ENCODE measurements at places on chromosomes 16 and 17. TPM values are rescaled to one million over a fixed set of nuclear protein-coding genes. Genes with fewer than 3 reads are reported as not detected.

DNA sequence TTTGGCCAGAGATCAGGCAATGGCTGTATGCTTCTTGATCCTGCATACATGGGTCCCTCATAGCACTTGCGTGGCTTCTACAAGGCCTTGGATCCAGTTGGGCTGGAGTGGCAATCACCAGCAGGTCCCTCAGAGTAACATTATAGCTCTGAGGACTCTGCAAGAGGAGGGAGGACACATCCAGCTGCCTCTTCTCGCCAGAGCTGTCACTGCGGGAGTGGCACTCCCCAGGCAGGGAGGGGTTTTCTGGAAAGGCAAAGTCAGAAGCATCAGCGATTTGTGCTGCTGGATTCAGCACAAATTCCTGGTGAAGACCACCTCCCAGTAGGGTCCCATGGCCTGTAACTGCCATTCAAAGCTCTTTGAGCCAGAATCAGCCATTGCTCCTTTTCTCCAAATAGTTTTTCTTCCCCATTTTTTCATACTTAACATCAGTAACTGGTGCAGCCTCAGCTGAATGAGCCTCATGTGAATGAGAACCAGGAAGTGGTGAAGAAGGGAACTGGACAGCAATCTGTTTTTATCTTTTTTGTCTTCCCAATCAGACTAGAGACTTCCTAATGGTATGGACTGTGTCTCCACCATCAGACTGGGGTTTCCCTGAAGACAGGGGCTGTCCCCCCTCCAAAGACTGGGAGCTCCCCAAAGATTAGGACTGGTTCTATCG is 40.6 kb upstream of the HOXB13 start:
- peaks cover 43% of the 10 kb centered on the region for H3K27me3 ChIP-seq
- H3K27ac ChIP-seq, result no peak overlapping the region
- H3K4me3 ChIP-seq, result no peak overlapping the region
- DNase-seq, result no peak
- H3K4me1 ChIP-seq, result no peaks in the 10 kb centered on the region
- H3K36me3 ChIP-seq, result no peaks in the 10 kb centered on the region

DNA sequence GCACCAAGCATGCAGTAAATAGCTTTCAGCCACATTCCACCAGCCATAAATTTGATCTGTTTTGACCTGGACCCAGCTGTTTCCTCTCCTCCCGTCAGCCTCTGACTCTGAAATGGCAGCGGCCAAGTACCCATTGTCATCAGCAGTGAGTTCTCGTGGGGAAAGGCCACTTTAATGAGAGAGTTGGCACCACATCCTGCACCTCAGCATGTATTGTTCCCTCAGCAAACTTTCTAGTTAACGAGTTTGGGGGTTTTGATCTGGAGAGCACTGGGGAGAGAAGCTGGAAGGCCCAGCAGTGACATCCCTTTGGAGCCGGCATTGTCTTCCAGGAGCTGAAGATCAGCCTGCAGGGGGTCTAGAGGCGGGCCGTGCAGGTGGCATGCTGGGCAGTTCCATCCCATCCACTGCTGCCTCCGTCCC is 84.9 kb downstream of the RPA1 start:
- H3K27ac ChIP-seq, result no peak overlapping the region
- peaks cover 21% of the 10 kb centered on the region for H3K27me3 ChIP-seq
- peaks cover 6% of the 10 kb centered on the region for H3K4me1 ChIP-seq
- no peaks in the 10 kb centered on the region for H3K36me3 ChIP-seq
- DNase-seq, result no peak

DNA sequence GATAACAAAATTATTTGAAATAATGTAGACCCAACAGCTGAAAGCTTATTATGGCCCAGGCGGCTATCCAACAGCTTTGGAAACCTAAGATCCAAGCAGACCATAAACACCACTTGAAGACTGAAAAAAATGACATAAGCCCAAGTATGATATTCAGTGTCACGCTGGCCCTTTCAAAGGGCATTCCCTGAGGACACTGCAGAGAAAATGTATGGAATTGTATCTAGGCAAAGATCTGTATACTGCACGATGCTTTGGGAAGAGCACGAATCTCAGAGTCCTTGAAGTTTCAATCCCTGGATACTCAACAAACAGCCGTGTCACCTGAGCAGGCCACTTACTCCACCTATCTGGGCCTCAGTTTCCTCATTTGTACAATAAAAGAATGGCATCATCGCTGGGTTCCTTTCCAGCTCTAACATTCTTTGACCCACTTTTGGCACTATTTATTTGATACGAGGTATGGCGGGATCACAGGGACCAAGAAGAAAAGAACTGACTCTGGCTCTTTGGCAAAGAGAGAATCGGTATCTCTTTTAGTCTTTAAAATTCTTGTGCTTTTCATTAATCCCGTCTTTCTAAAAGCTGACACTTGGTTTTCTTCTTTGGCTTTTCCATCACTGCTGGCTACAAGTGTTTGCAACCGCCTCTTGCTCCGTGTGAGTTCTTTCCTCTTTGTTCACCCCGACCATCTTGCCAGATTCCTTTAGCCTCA is 1.2 kb downstream of the STAT5B start:
- peaks cover 60% of the 10 kb centered on the region for H3K4me1 ChIP-seq
- H3K27ac ChIP-seq, result peak overlapping the region; percentile 81
- peaks cover 4% of the 10 kb centered on the region for H3K36me3 ChIP-seq
- peak overlapping the region; percentile 92 for H3K4me3 ChIP-seq
- DNase-seq, result no peak

- H3K27me3 ChIP-seq, result no peaks in the 10 kb centered on the region
- no peak overlapping the region for H3K4me3 ChIP-seq
- no peak for DNase-seq
- H3K27ac ChIP-seq, result no peak overlapping the region
- peaks cover 90% of the 10 kb centered on the region for H3K36me3 ChIP-seq
These were observed 31.8 kb upstream of the PITPNM3 start for GRCh38 chr17:6588165-6588564.

- H3K27ac ChIP-seq, result no peak overlapping the region
- DNase-seq, result no peak
- H3K36me3 ChIP-seq, result no peaks in the 10 kb centered on the region
- H3K4me3 ChIP-seq, result no peak overlapping the region
- H3K27me3 ChIP-seq, result peaks cover 16% of the 10 kb centered on the region
These were observed 37.9 kb downstream of the SNX20 start for GRCh38 chr16:50643192-50643591.

- H3K4me1 ChIP-seq, result peaks cover 25% of the 10 kb centered on the region
- H3K4me3 ChIP-seq, result no peak overlapping the region
- peaks cover 75% of the 10 kb centered on the region for H3K27me3 ChIP-seq
- no peak for DNase-seq
These were observed 5.2 kb upstream of the HOXB5 start for GRCh38 chr17:48598736-48599135.

DNA sequence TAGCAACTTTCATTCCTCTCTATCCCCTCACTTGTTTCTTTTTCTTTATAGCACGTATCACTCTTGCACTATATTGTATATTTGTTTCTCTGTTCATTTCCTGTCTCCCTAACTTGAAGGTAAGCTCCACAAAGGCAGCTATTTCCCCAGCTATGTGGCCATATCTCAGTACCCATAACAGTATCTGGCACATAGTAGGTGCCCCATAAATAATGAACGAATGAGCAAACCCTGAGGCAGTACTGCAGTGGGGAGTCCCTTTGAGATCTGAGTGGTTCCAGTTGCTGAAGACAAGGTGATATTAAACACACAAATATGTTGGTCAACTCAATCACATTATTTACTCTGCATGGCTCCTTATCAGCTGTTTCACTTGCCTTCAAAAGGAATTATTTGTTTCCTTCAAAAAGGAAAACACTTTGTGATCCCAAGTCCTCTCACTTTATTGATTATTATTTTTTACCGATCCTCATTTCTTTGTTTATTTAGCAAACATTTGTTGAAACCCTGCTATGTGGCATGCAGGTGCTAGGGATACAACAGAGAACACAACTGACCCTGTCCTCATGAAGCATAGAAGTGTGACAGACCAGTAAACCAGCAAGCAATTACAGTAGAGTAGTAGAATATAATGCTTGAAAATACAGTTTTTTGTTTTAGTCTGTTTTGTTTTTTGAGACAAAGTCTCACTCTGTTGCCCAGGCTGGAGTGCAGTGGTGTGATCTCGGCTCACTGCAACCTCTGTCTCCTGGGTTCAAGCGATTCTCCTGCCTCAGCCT is 5.7 kb upstream of the ADAP2 start:
- H3K4me1 ChIP-seq, result peaks cover 7% of the 10 kb centered on the region
- DNase-seq, result no peak
- no peak overlapping the region for H3K27ac ChIP-seq
- H3K4me3 ChIP-seq, result no peak overlapping the region
- H3K36me3 ChIP-seq, result no peaks in the 10 kb centered on the region
- no peaks in the 10 kb centered on the region for H3K27me3 ChIP-seq

DNA sequence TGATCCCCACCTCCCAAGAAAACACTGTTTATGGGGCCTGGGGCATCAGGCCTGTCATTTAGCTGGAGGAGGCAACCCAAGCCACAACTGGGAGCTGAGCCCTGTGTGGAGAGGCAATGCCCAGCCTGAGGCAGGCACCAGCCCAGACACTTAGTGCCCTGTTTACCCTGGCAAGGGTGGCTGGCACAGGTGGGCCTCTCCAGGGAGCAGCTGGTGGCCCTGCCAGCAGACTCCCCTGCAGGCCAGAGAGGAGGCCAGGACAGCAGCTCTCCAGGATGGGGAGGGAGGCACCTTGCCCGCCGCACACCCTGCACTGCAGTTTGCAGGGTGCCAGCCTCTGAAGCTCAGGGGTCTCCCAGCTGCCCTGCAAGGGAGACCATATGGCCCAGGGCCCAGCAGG is 9.1 kb upstream of the TMEM92 start:
- no peaks in the 10 kb centered on the region for H3K4me1 ChIP-seq
- DNase-seq, result peak; percentile 14
- no peaks in the 10 kb centered on the region for H3K36me3 ChIP-seq
- no peak overlapping the region for H3K27ac ChIP-seq
- peaks cover 26% of the 10 kb centered on the region for H3K27me3 ChIP-seq
- H3K4me3 ChIP-seq, result no peak overlapping the region

GRCh38 chr17:51087072-51087757 is 33.5 kb downstream of the SPAG9 start:
- H3K27ac ChIP-seq, result no peak overlapping the region
- no peaks in the 10 kb centered on the region for H3K27me3 ChIP-seq
- H3K4me1 ChIP-seq, result peaks cover 27% of the 10 kb centered on the region
- no peak overlapping the region for H3K4me3 ChIP-seq
- peaks cover 5% of the 10 kb centered on the region for H3K36me3 ChIP-seq

GRCh38 chr17:11589716-11590115 is 8.6 kb upstream of the DNAH9 start:
- DNase-seq, result no peak
- no peak overlapping the region for H3K4me3 ChIP-seq
- no peaks in the 10 kb centered on the region for H3K36me3 ChIP-seq

GRCh38 chr17:3972281-3972731 is 8.1 kb upstream of the ATP2A3 start:
- DNase-seq, result peak; percentile 52
- no peaks in the 10 kb centered on the region for H3K27me3 ChIP-seq
- H3K4me3 ChIP-seq, result peak overlapping the region; percentile 68
- no peaks in the 10 kb centered on the region for H3K36me3 ChIP-seq
- H3K27ac ChIP-seq, result peak overlapping the region; percentile 71

DNA sequence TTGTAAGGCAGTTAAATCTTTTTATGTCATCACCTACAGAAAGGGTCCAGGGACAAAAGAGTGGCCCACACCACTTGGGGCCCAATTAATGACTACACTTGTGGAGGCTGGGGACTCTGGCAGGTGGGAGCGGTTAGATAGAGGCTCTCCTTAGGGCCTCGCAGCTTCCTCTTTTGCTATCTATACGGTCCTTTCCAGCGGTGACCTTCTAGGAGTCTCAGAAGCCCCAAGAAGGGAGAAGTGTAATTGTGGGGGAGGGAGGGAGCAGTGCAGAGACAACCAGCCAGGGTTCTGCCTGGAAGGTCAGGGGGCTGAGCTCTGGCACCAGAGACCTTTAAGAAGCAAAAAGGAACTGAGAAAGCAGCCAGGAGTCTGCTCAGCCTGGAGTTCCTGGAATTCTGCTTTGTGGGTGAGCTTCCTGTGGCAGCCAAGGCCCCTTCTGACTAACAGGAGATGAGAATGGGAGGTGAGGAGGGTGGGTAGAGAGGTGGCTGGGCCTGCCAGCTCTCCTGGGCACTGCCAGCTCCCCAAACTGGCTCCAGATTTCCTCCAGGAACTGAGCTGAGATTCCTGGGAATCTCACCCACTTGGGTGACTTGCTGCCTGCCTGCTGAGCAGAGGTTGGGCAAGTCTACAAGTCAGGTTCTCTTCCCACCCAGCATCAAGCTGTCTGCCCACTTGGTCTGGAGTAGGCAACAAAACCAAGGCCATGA is 16.3 kb upstream of the MAP3K14 start:
- no peak for DNase-seq
- H3K4me3 ChIP-seq, result peak overlapping the region; percentile 46
- H3K4me1 ChIP-seq, result peaks cover 43% of the 10 kb centered on the region
- H3K27me3 ChIP-seq, result no peaks in the 10 kb centered on the region

DNA sequence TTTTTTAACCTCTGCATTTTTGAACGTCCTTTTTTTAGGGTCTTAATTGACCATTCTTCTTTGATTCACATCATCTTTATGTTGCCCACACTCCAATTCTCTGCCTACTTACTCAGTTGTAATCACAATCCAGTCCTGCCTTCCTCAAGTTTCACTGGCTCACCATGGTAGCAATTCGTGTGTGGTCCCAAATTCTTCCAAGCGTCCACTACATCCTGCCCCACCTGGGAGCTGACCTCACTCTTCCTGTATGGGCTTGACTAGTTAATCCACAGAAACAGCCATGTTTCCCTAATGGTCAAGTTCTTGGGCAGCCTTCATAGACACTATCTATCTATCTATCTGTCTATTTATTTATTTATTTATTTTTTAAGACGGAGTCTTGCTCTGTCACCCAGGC is 7.1 kb downstream of the TLCD2 start:
- DNase-seq, result no peak
- H3K27me3 ChIP-seq, result peaks cover 14% of the 10 kb centered on the region
- H3K36me3 ChIP-seq, result no peaks in the 10 kb centered on the region
- H3K4me3 ChIP-seq, result no peak overlapping the region
- no peak overlapping the region for H3K27ac ChIP-seq

DNA sequence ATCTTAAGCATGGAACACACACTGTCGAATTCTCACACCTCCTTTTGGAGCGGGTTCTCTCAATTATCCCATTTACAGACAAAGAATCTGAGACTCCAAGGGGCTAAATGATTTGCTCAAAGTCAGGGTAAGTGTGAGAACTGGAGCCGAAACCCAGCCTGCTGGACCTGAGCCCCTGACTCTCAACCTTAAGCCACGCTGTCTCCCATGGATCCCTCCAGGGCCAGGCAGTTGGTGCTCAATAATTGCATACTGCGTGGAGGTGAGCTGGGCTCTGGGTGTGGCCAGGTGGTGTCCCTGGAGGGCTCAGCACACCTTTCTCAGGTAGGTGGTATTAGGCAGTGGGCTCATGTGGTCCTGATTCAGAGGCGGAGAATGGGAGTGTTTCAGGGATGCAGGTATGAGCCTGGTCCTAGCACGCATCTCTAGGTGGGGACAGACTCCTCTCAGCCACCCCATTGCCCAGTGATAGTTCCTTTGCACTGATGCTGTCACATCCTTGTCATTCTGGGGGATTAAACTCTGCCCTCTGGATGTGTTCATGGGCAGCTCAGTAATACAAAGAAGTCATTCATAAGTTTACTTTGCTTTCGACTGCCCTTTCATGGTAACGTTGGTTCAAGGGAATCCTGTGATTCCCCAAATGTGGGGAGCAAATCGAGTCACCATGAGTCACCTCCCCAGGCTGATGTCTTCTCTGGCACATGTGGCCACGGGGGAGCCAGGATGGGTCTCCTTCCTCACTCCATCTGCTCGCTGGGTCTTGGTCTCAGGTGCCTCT is 399.5 kb upstream of the TNRC6C start:
- H3K4me1 ChIP-seq, result peaks cover 2% of the 10 kb centered on the region
- H3K36me3 ChIP-seq, result no peaks in the 10 kb centered on the region
- no peak for DNase-seq
- peaks cover 14% of the 10 kb centered on the region for H3K27me3 ChIP-seq

The CPHXL2 gene
- not detected for total RNA-seq

The NPIPB13 gene
- total RNA-seq, result 48.1 TPM

The ABCA5 gene
- 30.3 TPM for total RNA-seq

The KCNJ2 gene
- total RNA-seq, result not detected

The FUS gene
- 752 TPM for total RNA-seq

The OR1D5 gene
- not detected for total RNA-seq

The AHSP gene
- total RNA-seq, result not detected

The TP53TG3B gene
- not detected for total RNA-seq

Measured in activated B cell treated with CpG ODN at 0.5 μM for 24 hours (primary cell).